ENCODE measurements at places on chromosomes 3 and 15. TPM values are rescaled to one million over a fixed set of nuclear protein-coding genes. Genes with fewer than 3 reads are reported as not detected.

The CHRD gene
- total RNA-seq, result 6.4 TPM

DNA sequence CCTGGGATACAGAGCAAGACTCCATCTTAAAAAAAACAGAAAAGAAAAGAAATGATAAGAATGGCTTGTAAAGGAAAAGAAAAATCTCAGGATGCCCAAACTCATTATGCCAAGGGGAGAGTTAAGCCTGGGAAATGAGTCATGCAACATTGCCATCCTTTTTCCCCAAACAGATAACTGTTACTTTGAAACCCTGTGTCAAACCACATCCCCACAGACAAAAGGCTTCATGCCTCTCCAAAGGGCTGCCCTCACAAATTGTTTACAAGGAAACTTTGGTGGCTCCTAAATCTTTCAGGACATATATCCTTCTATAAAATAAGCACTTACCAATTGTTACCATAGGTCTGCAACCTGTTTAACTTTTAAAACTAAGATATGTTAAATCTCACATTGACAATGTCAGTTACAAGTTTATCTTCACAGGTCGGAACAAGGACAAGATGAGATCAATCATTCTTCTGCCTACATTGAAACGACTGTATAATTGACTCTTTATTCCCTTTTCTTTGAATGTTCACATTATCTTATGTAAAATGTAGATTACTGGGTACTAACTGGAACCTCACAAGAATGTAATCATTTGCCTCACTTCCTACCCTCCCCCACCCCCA, 18.6 kb upstream of the SENP7 start:
- DNase-seq, result no peak

GRCh38 chr15:68186671-68187397, 18.3 kb downstream of the CALML4 start:
- DNase-seq, result no peak

- DNase-seq, result no peak
Observed at GRCh38 chr3:57826952-57827723, 71.0 kb downstream of the SLMAP start.

The CRYGS gene
- total RNA-seq, result 1.2 TPM

- no peak for DNase-seq
Observed at GRCh38 chr3:197308591-197308990, 10.2 kb upstream of the DLG1 start.

GRCh38 chr3:127411083-127411727, 123.4 kb upstream of the PRR20G start:
- DNase-seq, result no peak

The RLBP1 gene
- not detected for total RNA-seq

- no peak for DNase-seq
Observed at GRCh38 chr3:52072020-52072419, 15.6 kb upstream of the DUSP7 start.

- DNase-seq, result no peak
Observed at GRCh38 chr15:98648654-98649471, 524 bp downstream of the IGF1R start.

GRCh38 chr3:42061713-42062380, 29.3 kb upstream of the TRAK1 start:
- DNase-seq, result no peak

DNA sequence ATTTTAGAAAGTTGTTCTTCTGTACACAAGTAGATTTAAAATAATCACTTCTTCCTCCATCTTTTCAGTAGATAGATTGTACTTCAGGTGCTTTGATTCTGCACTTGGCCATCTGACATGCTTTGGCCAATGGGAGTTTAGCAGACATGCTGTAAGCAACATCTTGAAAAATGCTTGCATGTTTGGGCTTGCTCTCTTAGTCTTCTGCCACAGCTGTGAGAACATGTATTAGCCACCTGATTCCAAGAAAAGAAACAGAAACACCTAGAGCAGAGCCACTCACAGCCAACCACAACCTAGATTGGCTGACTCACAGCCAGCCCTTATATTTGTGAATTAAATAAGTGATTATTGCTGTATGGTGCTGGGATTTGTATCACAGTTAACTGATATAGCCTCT, 70.2 kb upstream of the GADL1 start:
- DNase-seq, result no peak

- DNase-seq, result no peak
Observed at GRCh38 chr15:81107889-81108288, 26.2 kb upstream of the CFAP161 start.

GRCh38 chr3:71011565-71012287, 571.8 kb downstream of the FOXP1 start:
- no peak for DNase-seq

DNA sequence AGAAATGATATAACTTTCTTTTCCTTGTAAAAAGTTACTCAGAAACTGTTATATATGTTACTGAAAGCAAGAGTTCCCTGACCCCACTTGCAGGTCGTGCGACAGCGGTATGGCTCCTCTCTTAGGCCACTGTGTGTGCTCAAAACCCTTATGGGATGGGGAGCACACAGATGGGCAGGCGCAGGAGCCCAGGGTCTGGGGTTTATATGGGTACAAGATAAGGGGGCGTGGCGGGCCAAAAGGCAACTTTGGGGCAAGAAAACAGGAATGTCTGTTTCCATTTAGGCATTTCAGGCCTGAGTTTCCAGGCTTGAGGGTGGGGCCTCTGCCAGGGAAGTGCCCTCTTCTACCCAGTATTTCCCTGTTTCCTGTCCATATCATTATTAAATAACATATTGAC, 736.5 kb downstream of the VGLL3 start:
- no peak for DNase-seq

GRCh38 chr15:74748322-74748946, at the start of gene CYP1A2:
Gene CYP1A2, plus strand, starts transcription at chr15:74748845. Its CDS starts 894 bp downstream, at chr15:74749739.
- no peak for DNase-seq

GRCh38 chr15:100346866-100347512, 5.2 kb upstream of the ADAMTS17 start:
- no peak for DNase-seq

- no peak for DNase-seq
Observed at GRCh38 chr3:101665357-101665756, 11.6 kb downstream of the ZBTB11 start.

- no peak for DNase-seq
Observed at GRCh38 chr3:146159616-146160320, 1.2 kb downstream of the PLOD2 start.

- DNase-seq, result no peak
Observed at GRCh38 chr3:5136211-5136918, 14.3 kb downstream of the ARL8B start.
